ENCODE measurements at places on chromosomes 3 and 15. TPM values are rescaled to one million over a fixed set of nuclear protein-coding genes. Genes with fewer than 3 reads are reported as not detected.
A peak's percentile ranks its signal among the peaks of the same experiment; 100 is the strongest.

EFHB gene
- total RNA-seq, result not detected

DNA sequence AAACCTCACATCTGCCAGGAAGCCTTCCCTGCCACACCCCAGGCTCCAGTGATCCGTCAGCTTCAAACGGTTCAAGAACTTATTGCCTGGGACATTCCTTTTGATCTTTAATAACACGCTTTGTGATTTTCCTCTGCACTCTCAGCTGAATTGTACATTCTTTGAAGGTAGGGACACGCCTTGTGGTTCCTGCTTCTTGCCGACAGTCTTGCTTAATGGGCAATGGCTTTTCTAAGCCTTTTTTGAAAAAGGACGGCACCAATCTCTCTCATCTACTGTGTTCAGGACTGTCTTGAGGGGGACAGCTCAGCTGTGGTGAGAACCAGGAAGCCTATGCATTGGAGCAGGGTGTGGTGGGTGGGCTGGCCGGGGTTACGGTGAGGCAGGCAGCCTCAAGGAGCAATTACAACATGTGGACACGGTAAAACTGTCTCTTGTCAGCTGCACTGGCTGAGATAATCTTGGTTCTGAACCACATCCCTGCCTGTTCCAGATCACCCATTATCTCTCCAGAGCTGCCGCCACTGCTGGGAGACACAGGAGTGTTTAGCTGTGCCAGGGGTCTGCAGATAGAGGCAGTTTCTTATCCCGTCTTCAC lies 46.0 kb upstream of the GLCE start:
- DNase-seq, result no peak

ARRDC4 gene
- 10.2 TPM for total RNA-seq

DNA sequence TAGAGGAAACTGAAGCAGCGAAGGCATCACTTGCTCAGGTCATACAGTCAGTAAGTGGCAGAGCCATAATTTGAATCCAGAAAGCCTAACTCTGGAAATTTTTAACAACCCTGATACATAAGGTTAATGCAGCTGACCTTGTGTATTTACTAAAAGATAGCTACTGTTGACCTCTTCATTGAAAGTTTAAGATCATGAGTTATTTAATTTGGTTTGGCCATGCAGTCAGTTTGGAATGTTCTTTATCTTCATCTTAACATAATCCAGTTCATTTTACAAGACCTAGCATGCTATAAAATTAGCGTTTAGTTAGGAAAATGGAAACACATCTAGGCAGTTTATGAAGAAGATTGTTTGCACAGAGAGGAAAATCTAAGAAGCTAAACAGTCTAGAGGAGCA lies 240.9 kb downstream of the RBMS3 start:
- DNase-seq, result no peak

DNA sequence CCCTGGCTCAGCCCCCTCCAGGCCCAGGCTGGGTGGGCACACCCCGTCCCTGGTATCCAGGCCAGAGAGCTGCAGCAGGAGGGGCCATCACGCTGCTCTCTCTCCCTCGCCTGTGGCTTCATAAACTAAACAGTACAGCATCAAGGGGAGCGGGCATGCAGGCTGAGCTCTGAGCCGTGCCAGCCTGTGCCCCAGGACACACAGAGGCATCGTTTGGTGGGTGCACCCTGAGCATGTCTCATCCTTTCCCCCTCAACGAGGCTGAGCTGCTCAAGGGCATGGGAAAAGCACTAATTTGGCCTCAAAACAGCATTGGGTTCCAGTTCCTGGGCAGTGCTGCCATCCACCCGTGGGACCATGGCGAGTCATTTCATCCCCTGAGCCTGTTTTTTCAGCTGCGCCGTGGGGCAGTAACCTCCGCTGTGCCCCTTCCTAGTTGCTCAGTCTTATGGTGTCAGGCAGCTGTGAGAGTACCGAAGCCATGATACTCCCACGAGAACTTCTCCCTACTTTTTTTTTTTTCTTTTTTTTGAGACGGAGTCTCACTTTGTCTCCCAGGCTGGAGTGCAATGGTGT lies 79.6 kb downstream of the CPN2 start:
- no peak for DNase-seq

GRCh38 chr3:38411591-38411990 lies 42.1 kb upstream of the ACVR2B start:
- no peak for DNase-seq

SOX14 gene
- not detected for total RNA-seq

CPN2 gene
- total RNA-seq, result not detected

GRCh38 chr15:40392986-40393948 lies 10.7 kb downstream of the KNSTRN start:
- DNase-seq, result no peak

- no peak for DNase-seq
Observed at GRCh38 chr3:171953301-171954022, 85.9 kb upstream of the FNDC3B start.

GRCh38 chr3:53195602-53196574 lies 34.9 kb downstream of the PRKCD start:
- DNase-seq, result peak; percentile 53

ERICH6 gene
- not detected for total RNA-seq

RHOV gene
- 0.27 TPM for total RNA-seq

GPR15 gene
- not detected for total RNA-seq

ARHGEF26 gene
- 1.1 TPM for total RNA-seq

DNA sequence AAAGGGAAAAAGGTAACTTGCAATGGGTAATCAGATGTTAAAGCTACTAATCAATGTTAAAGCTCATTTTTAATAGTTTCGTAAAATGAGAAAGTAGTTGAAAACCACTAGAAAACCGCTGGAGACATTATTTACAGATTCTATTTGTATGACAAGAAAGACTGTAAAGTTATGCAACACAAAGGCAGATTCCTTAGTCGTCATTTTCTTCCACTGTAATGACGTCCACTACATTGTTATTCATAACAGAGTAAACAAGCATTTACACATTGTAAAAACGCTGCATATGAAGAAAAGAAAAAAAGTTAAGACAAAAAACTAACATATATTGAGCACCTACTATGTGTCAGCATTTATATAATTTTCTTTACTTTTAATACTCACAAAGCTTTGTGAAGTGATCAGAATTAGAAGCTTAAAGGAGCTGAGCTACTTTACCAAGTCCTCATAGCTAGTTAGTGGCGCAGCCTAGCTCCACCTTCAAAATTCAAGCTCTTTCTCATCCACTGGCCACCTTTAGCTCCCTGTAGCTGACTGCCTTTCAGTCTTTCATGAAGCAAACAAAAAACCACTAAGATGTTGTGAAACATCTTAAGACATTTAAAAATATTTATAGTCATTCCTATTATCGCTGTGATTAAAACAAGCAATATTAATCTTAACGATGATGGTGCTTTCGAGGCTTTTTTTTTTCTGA lies 100.1 kb upstream of the CDIN1 start:
- no peak for DNase-seq

FBXL2 gene
- total RNA-seq, result 1.9 TPM

GRCh38 chr3:195571361-195571760 lies 12.4 kb downstream of the APOD start:
- no peak for DNase-seq

CHRD gene
- total RNA-seq, result under 0.01 TPM

DNA sequence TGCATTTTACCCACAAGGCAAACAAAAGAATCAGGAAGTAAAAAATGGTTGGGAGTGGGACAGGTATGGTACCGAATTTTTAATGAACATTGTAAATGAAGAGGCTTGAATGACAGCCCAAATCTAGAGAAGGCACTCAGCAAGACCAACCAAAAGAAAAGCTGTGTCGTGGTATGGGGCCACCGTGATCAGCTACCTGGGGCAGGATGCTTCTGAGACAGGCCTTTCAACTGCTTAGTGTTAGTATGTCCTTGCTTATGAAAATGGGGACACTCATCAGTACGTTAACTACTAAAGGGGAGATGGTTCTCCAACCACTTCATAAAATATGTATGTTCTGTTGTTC lies 228.7 kb upstream of the ST8SIA2 start:
- no peak for DNase-seq

GRCh38 chr3:10434144-10434937 lies 71.0 kb downstream of the ATP2B2 start:
- no peak for DNase-seq

ZNF501 gene
- total RNA-seq, result 3.5 TPM

GRCh38 chr3:83928391-83928790 lies 1030.4 kb upstream of the CADM2 start:
- DNase-seq, result no peak

TNFAIP8L3 gene
- total RNA-seq, result not detected
